A549 treated with ZK216348 at 1 μM for 4 hours (cell line): ENCODE measurements at places on chromosomes 5 and 9. TPM values are rescaled to one million over a fixed set of nuclear protein-coding genes. Genes with fewer than 3 reads are reported as not detected.

AIF1L gene
- total RNA-seq: 1.4 to 2.1 TPM (median 1.5 TPM) in 5 replicates

PCDHB2 gene
- total RNA-seq: 2.7 to 4.5 TPM (median 3.1 TPM) in 5 replicates

ANKRD34B gene
- total RNA-seq: 0.06 to 0.31 TPM (median 0.25 TPM) in 4 of 5 replicates, not detected in the other

NPR3 gene
- total RNA-seq: 15.6 to 22.5 TPM (median 19.0 TPM) in 5 replicates

GFI1B gene
- total RNA-seq: not detected in 5 replicates

CERCAM gene
- total RNA-seq: 30.7 to 46.8 TPM (median 37.4 TPM) in 5 replicates

HINT1 gene
- total RNA-seq: 447 to 559 TPM (median 478 TPM) in 5 replicates

EMB gene
- total RNA-seq: 3.8 to 9.0 TPM (median 6.1 TPM) in 5 replicates

TSSK1B gene
- total RNA-seq: not detected in 5 replicates

FAM221B gene
- not detected in 5 replicates for total RNA-seq

SLC23A1 gene
- total RNA-seq: 0.91 to 1.4 TPM (median 1.1 TPM) in 5 replicates

TOR1B gene
- total RNA-seq: 21.3 to 25.8 TPM (median 24.3 TPM) in 5 replicates

ADAMTS19 gene
- total RNA-seq: not detected in 5 replicates

IFNA2 gene
- not detected in 5 replicates for total RNA-seq

TNFSF15 gene
- total RNA-seq: 0.05 to 0.25 TPM (median 0.16 TPM) in 5 replicates

PAIP2 gene
- total RNA-seq: 72.7 to 120 TPM (median 86.5 TPM) in 5 replicates

IFNK gene
- total RNA-seq: not detected in 5 replicates

RANBP17 gene
- total RNA-seq: 2.1 to 3.0 TPM (median 2.6 TPM) in 5 replicates

ADAMTS16 gene
- total RNA-seq: 1.3 to 2.3 TPM (median 1.4 TPM) in 5 replicates

NRARP gene
- 1.9 to 7.2 TPM (median 5.6 TPM) in 5 replicates for total RNA-seq

C5orf63 gene
- 2.4 to 6.2 TPM (median 4.0 TPM) in 5 replicates for total RNA-seq

RLN1 gene
- not detected in 5 replicates for total RNA-seq

CARD9 gene
- 0.85 to 2.3 TPM (median 1.0 TPM) in 5 replicates for total RNA-seq

EPB41L4B gene
- 11.5 to 16.9 TPM (median 14.6 TPM) in 5 replicates for total RNA-seq

IL7R gene
- 0.19 to 0.55 TPM (median 0.35 TPM) in 5 replicates for total RNA-seq

BNC2 gene
- 3.5 to 5.7 TPM (median 5.1 TPM) in 5 replicates for total RNA-seq

GPR150 gene
- 0.11 to 0.15 TPM (median 0.12 TPM) in 3 of 5 replicates, not detected in the others for total RNA-seq

ARL14EPL gene
- total RNA-seq: 0.18 to 0.33 TPM (median 0.18 TPM) in 3 of 5 replicates, not detected in the others
